ENCODE measurements at places on chromosomes 4 and X.

DNA sequence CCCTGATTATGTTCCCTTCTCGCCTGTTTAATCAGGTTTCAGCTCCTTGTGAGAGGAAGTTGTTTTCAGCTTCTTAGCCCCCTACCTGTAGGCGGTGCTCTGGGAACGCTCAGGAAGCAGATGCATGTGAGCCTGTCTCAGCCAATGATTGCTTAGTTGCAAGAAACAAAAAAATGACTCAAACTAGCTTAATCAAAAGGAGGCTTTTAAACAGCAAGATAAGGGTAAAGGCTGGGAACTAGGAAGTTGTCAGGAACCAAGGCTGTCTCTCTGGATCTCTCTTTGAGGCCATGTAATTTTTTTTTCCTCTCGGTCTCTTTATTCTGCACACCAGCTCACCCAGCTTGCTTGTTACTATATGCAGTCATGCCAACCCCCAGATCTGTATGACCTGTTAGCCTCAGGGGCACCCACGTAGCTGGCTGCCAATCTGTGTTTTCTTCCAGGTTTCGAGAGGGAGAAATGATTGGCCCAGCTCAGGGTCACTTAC lies 109.1 kb downstream of the PTTG2 start:
- peak; percentile 91 for DNase-seq

DNA sequence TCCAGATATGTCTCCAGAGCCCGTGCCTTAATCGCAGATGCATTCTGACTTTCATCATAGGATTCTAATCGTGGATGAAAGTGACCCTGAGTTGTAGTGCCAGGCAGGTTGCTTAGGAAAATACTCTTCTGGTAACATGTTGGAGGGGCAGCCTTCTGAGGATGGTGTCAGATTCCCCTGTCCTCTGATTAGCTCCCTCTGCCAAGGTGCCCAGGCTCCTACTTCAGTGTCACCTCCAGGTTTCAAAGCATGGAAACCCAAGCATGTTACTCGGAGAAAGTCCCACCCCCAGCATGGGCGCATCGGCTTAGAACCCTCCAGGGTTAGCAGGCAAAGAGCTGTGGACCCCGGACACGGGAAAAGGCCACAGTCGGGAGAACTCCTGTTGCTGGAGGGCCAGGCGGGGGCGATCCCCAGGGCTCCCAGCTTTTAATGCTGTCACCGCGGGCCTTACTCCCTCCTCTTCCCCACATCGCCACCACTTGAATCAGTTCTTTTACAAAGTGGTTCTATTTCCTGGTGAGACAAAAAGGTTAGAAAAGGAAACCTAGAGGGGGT lies 44.5 kb downstream of the TRIM2 start:
- no peak for DNase-seq

- no peak for DNase-seq
Observed at GRCh38 chr4:128347175-128347868, 59.7 kb upstream of the PGRMC2 start.

DNA sequence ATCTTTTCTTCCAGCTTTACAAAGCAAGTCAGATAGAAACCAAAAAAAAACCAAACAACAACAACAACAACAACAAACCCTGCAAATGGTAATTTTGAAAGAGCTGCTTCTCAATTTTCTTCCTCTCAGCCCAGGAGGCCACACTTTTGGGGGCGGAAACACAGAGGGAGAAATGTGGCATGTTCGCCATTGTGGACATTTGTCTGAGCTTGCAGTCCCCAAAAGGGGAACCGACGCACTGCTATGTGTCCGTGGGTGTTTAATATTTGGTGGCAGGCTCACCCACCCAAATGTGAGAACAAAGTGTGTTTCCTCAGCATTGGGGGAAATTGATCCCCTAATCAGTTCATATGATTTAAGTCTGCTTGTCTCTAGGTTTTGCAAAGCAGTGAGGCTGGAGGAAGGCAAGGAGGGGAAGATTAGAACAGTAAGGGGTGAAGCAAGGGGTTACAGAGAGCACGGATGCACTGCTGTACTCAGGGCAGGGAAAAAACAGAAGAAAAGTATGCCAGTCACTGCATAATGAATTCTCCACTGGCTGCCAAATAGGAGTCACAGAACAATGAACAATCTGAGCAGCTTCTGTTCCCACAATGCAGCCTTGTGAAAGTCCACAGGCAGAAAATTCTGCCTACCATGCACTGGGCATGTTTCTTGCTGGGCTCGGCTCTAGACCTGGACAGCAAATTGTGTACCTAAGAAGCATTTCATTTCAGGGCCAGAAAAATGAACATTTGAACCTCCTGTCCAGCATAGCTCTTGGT lies 74.7 kb upstream of the GPM6B start:
- peak; percentile 30 for DNase-seq

DNA sequence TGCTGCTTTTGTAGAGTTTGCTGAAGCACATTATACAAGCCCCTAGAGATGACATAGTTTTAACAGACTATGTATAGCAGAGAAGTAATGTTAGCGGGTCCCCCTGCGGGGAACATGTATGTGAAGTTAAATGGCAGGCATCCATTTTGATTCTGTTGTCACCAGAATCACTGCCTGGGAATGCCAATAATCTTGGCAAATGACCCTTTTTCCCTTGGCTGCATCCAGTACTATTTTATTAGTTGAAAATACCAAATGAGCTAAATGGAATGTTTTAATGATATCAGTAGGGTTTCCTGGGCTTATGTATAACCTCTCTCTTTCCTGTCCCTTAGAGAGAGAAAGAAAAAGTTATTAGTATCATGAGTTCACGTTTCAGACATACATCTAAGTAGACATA lies 93.6 kb downstream of the LIMCH1 start:
- peak; percentile 53 for DNase-seq

- DNase-seq = peak; percentile 61
Observed at GRCh38 chr4:74189331-74190043, 31.6 kb downstream of the MTHFD2L start.

DNA sequence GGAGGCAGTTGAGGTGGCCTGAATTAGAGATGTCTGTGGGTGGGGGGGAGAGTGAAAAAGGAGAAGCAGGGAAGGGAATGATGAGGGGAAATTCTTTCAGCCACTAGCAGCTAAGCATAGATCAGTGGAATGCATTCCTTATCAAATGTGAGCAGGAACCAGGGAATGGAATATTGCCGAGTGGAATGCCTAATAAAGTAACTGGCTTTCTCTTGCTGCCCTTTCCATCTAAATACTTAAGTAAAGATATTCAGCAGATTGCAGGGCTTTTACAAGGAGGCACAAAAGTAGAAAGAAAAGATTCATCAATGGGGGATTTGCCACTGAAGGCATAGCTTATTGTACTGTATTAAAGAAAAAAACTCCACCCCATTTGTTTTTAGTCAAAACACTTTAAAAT lies 263.0 kb upstream of the RPS6KA3 start:
- no peak for DNase-seq

GRCh38 chr4:75633846-75634245 lies 3.5 kb upstream of the CDKL2 start:
- DNase-seq = no peak

- DNase-seq = peak; percentile 20
Observed at GRCh38 chr4:89248879-89249281, 58.7 kb downstream of the GPRIN3 start.

GRCh38 chrX:39896951-39897740 lies 200.6 kb downstream of the BCOR start:
- DNase-seq = peak; percentile 76

- DNase-seq = no peak
Observed at GRCh38 chr4:38310446-38311043, 350.3 kb downstream of the PTTG2 start.

DNA sequence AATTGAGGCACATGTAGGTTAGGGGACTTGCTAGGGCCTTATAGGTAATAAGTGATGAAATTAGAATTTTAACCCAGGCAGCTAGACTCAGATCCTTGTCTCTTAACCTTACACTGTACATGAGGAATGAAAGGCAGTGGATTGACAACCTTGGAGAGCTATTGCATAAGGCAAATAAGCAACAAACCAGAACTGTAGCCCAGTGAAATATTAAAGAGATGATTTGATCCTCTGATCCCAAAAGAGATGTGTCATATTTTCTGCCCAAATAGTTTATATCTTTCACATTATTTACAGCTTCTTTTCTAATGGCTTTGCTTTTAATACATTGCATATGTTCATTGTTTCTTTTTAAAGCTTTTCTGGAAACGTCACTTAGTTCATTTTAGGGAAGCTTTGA lies 252.6 kb downstream of the ANK2 start:
- peak; percentile 68 for DNase-seq

DNA sequence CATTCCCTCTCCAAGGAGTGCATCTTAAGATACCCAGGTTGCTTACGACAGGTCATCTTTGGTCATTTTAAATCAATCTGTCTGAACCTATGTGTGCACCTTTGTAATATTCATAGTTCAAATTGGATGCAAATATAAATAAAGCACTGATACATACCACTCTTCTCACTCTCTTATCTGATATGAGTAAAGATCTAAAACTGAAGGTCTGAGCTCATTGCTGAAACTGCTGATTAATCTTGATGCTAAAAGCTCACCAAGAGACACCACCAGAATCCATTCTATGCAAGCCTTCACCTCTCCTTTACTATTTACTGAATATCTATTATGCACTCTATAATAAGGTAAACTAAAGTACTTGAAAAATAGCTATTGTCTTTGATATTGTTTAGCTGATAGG lies 16.6 kb downstream of the HSD17B13 start:
- no peak for DNase-seq

GRCh38 chr4:6199422-6199921 lies 877 bp downstream of the JAKMIP1 start:
- DNase-seq = no peak

- peak; percentile 65 for DNase-seq
Observed at GRCh38 chr4:93814722-93815121, 13.8 kb upstream of the ATOH1 start.

DNA sequence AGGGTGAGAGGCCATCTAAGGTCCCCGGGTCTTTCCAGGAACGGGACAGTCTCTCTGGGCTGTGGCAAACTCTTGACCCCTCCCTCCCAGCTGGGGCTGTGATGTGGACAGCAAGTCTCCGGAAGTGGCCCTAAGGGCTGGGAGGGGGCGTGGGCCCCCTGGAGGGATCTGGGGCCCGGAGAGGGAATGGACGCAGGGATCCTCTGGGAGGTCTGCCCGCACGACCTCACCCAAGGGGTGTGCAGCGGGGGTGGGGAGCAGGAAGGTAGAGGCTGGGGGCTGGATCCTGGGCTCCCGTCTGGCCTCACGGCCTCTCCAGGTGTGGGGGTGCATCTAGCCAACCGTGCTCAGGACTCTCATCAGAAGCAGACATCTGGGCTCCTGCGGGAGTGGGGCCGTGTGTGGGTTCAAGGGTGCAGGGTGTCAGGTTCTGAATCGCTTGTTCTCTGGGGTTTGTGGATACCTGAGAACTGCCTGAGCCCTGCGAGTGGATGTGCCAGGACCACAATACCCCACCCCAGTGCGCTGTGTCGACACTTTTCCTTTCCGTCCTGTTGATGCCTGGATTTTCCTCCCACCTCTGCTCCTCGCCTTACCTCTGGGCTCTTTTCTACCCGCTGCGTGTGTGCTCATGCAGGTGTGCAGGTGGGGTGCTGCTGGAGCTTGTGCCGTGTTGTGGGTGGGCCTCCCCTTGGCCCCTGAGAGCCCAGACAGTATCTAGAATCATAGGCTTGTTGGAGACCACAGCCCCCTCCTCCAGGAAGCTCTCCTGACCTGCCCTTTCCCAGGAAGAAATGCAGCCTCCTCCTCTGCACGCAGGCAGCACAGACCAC lies 915 bp downstream of the CPZ start:
- DNase-seq = no peak

GRCh38 chr4:123444290-123444731 lies 47.7 kb downstream of the SPRY1 start:
- peak; percentile 66 for DNase-seq

- DNase-seq = no peak
Observed at GRCh38 chrX:152137771-152138387, 498 bp downstream of the MAGEA10 start.

DNA sequence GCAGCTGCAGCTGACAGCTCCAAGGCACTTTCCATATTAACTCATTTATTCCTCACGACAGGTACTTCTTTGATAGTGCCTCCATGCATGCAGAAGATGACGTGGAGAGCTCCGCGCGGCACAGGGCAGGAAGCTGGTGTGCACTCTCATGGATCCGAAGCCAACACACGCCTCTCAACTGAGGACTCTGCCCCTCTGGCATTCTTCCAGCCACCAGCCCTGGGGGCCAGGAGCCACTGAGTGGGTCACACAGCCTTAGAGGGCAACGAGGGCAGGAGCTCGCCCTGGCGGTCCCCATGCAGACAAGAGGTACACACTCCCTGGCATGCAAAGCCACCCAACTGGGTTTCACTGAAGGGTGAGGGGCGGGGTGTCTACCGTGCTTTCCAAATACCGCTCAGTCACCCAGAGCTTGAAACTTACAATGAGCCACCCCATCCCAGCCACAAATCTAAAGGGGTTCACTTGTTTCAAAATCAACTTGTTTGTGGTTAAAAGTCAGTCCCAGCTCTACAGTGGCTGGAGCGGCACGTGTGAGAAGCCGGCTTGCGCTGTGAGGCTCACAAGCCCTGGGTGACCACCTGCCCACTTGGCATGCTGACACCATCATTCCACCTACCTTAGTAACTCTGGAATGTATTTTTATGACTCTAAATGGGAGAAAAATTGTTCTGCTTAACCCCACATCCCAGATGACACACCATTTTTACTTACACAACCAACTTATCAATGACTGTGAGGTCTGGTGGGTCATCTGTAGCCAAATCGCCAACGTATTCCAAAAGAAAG lies 16.2 kb downstream of the NOP14 start:
- no peak for DNase-seq

DNA sequence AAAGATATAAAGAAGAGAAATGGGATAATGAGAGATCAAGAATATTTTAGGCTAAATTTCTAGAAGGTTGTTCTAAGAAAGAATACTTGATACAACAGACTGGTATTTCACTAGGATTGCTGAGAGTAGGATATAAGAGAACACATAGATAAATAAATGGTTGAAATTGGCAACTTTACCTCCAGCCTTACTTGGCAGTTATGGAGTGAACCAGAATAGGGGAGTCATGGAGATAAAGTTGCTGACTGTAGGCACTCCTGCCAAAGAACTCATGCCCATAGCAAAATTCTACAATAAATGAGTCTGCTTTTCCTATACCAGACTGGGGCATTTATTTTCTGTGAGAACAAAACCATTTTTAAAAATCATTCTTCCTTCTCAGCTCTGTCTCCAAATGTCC lies 26.4 kb upstream of the MMRN1 start:
- no peak for DNase-seq

GRCh38 chrX:97843200-97843811 lies 959.6 kb downstream of the RPA4 start:
- DNase-seq = no peak

GRCh38 chr4:155376387-155377268 lies at the start of gene MAP9:
TSS of gene MAP9 (minus strand) at chr4:155376965. CDS start at chr4:155375850, 1,115 bp downstream.
- peak; percentile 98 for DNase-seq

GRCh38 chrX:63746278-63746677 lies 38.7 kb downstream of the ARHGEF9 start:
- no peak for DNase-seq

DNA sequence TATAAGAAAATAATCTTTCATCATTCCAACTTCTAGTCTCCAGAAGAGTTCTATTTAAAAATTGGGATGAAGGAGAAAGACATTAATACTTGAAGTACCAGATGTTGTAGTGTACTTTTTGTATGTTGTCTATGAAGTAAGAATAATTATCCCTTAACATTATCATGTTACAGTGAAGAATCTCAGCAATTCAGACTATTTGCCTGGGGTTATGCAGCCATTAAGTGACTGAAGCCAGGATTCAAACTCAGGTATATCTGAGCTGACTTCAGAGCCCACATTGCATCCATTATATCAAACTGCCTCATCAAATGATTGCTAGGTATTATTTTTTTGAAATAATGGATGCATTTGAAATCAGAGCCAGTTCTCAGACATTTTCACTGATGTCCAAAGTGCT lies 76.1 kb upstream of the FHDC1 start:
- no peak for DNase-seq
